ENCODE measurements at places on chromosomes 12 and 14.

DNA sequence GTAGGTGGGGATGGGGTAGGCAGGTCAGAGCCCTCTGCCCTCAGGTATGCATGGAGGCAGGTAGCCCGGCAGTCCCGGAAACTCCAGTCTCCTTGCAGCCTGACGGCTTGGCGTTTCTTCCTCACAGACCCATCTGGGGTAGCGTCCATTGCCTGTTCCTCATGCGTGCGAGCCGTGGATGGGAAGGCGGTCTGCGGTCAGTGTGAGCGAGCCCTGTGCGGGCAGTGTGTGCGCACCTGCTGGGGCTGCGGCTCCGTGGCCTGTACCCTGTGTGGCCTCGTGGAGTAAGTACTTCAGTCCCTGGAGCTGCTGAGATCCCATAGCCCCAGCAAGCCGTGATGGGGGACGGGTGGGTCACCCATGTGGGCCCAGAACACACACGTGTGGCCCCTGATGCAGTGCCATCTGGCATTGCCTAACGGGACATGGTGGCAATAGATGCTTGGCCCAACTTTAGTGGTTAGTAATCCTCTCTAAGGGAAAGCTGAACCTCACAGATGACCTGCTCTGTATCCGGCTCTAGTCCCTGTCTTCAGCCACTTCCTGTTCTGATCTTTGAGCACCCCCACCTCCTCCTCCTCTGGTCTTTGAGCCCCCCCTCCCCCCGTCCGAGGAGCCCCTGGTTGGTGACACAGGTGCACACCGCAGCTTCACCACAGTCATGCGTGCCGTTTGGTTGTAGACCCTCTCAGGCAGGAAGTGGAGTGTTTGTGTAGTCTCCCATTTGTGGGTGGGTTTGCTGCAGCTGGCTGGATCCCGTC, 3.7 kb downstream of the SIVA1 start:
- no peak for DNase-seq

DNA sequence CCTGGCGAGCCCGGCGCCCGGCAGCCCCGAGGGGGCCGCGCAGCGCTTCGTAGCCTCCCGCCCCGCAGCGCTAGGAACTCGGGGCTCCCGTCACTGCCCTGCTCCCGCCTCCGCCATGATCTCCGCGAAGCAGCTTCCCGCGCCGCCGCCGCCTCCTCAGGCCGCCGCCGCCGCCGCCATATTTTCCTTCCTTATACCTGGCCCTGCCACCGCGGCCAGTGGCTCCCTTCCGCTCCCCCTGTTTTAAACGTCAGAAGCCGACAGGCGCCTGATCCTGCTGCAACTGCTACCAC, 286 bp downstream of the PPP4R3A start:
- DNase-seq, result no peak

DNA sequence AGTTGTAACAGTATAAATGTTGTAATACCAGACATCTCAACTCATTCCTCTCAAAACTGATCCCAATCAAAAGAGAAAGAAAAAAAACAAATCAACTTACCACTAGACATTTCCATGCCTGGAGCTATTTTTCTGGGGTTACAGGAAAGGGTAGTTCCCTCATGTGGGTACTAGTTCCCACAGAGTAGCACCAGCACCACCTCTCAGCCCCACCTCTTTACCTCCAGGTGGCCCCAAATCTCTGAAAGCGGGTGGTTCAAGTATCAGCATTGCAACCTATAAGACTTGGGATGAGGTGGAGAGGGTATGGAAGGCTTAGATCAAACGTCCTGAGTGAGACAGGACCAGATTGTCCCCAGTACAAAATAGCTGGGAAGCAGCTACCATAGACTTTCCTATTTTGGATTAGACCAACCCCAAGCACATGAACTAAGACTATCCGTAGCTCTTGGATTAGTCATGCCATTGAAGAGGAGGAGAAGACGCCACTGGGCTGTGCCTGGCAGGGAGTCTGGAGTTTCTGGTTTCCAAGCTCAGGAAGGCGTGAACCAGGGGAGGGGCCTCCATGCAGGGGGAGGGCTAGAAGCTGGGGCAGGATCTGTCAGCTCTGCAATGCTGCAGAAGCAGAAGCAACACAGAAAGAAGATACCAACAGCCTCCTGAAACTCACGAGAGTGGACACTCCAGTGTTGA, at the start of gene SLC39A2:
Gene SLC39A2, plus strand, starts transcription at position 620 of the 693 bp plus-strand sequence. CDS start 154 bp downstream, outside the sequence.
- DNase-seq, result no peak

- DNase-seq, result peak; percentile 59
These were observed 567 bp downstream of the FUT8 start for GRCh38 chr14:65412856-65413738.

- DNase-seq, result peak; percentile 37
These were observed at the start of gene GALNT9 for GRCh38 chr12:132329036-132329719. Gene GALNT9, minus strand, starts transcription at chr12:132329589. Its CDS starts 386 bp downstream, at chr12:132329203.

GRCh38 chr14:20632448-20632830, 9.1 kb downstream of the OR6S1 start:
- peak; percentile 46 for DNase-seq

GRCh38 chr14:64955297-64955696, 12.8 kb upstream of the GPX2 start:
- DNase-seq, result no peak

- no peak for DNase-seq
These were observed 16.0 kb upstream of the SERPINA4 start for GRCh38 chr14:94545131-94545841.

DNA sequence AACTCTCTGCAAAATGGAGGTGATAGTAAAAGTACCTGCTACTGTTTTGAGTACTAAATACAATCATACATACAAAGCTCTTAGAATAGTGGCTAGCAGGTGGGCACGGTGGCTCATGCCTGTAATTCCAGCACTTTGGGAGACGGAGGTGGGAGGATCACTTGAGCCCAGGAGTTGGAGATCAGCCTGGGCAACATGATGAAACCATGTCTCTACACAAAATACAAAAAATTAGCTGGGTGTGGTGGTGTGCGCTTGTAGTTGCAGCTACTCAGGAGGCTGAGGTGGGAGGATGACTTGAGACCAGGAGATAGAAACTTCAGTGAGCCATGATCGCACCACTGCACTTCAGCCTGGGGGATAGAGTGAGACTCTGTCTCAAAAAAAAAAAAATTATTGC, 28.8 kb upstream of the APPL2 start:
- DNase-seq, result no peak

- no peak for DNase-seq
These were observed 4.1 kb downstream of the SIX6 start for GRCh38 chr14:60512973-60513571.

DNA sequence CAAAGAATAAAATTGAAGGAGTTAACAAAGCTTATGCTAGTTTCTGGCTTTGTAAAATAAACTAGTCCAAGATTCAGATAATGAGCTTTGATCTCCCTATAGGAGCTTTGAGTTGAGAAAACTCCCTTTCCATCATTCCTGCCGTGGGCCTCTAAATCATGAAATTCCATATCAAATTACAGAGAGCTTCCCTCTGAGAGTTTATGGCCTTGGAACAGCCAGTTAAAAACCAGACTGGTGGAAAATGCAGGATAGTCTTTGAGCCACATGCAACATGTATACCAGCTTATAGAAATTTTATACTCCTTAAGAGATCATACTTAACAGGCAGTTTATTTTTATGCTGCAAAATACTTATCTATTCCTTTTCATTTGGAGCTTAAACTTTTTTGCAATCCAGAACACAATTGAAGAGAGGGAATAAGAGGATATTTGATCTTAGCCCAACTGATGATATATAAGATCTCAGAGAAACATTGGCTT, 175.8 kb upstream of the ATP2B1 start:
- DNase-seq, result no peak

Data from hematopoietic multipotent progenitor cell treated with erythropoietin and hydrocortisone succinate and interleukin-3 and kit ligand, for 4 days (in vitro differentiated cells).